Stimulated activated CD4-positive, alpha-beta T cell treated with anti-CD3 and anti-CD28 coated beads, Interleukin-1b, Interleukin-23, amount 100 ng/mL, for 1 hour (primary cell): ENCODE measurements at places on chromosomes 12 and 14.

DNA sequence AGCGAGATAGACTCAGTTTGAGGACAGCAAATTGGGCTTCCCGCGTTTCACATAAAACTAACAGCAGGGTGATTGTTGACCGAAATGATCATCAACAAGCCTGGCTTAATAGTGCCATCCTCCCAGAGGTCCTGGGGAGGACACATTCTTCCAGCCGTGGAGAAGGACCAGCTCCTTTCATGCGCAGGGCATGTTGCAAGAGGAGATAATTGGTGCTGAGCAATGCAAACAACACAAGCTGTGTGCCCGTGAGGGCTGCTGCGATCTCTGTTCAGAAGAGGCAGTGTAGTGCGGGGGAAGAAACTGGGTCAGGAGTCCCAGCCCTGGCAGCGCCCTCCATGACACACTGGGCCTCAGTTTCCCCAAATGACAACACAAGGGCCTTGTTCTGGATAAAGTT lies 54.3 kb downstream of the CCDC85C start:
- no peak for DNase-seq

DNA sequence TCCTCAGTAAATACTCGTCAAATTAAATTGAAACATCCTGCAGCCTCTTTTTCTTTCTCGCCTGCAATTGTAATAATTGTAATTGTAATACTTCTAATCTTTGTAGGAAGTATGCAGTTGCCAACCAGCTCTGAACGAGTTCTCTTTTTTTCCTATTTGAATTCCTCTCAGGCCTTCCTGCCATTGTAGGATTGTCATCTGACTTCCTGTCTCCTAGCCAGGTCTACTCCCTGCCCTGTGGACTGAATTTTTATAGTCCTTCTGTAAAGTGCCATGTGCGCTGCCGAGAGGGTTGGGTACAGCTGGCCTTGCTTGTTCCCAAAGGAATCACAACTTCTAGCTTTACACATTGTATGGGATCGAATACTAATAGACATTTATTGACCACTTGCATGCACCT lies 183.3 kb downstream of the SSPN start:
- DNase-seq = no peak

- peak; percentile 44 for DNase-seq
Measured at GRCh38 chr14:68627868-68628604, 164.8 kb downstream of the ZFP36L1 start.

DNA sequence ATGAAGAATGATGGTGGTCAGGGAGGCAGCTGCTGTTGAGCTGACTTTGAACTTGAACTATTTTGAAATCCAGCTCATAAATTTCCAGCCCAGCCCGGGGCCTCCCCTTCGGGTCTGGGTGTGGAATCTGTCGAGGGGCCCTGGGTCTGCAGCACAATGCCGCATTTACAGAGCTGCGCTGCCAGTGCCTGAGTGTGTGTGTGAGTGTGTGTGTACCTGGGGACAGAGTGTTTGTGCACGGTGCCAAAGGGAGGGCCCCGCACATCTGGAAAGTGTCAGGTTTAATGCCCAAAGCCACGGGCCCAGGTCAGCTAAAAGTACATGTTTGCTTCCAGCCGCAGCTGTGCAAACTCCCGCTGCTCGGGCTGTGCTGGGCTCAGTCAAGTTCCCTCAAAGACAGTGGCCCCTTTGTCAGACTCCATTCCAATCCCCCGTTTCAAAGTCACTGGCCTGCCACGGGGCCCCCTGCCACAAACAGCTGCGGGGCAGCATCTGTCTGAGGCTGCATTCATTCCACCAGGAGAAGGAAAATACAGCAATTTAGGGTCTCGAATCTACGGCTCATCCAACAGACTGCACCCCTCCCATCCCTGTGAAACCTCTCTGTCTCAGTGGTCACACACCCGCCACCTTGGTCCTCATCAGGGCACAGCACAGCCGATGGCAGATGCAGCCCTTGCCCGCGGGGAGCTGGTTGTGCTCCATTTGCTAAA lies 16.3 kb upstream of the RFLNA start:
- DNase-seq = no peak

GRCh38 chr12:4051596-4051995 lies 178.4 kb upstream of the PARP11 start:
- DNase-seq = no peak

GRCh38 chr12:13695781-13696180 lies 285.6 kb downstream of the GRIN2B start:
- DNase-seq = no peak
